ENCODE measurements at places on chromosomes 5 and 9.
A peak's percentile ranks its signal among the peaks of the same experiment; 100 is the strongest.

GRCh38 chr9:101995231-101995630 lies 256.8 kb upstream of the GRIN3A start:
- H3K27ac ChIP-seq = no peak overlapping the region
- DNase-seq = no peak
- H3K36me3 ChIP-seq = no peaks in the 10 kb centered on the region
- H3K27me3 ChIP-seq = no peaks in the 10 kb centered on the region

DNA sequence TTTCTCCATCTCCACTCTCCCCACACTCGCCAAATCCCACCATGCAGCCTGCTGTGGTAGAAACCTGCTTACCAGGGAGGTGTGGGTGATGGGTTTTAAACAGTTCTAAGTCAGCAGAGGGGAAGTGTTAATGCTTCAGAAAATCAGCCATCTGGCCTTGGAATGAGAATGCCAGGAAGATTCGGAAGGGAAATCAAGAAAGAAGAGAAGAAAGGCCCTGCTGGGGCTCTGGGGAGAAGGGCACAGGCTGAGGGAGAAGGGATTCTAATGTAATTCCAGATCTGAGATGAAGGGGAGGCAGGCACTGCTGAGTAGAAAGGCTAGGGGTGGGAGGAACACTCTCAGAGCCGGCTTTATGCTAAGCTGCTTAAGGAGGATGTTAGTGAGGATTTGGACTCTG lies 434.7 kb upstream of the DMAC1 start:
- H3K27ac ChIP-seq = no peak overlapping the region
- H3K36me3 ChIP-seq = no peaks in the 10 kb centered on the region
- H3K4me1 ChIP-seq = no peaks in the 10 kb centered on the region

- H3K4me1 ChIP-seq = peaks cover 20% of the 10 kb centered on the region
- peak within 1 kb of the TSS; percentile 85 for H3K27ac ChIP-seq
- H3K4me3 ChIP-seq = peak within 1 kb of the TSS; percentile 82
- peaks cover 26% of the 10 kb centered on the region for H3K36me3 ChIP-seq
- no peaks in the 10 kb centered on the region for H3K27me3 ChIP-seq
Measured at GRCh38 chr5:53480416-53481158, at the start of gene FST. Gene FST, plus strand, starts transcription at chr5:53480629. Its CDS starts 163 bp downstream, at chr5:53480792.

GRCh38 chr9:130866474-130866965 lies 30.1 kb downstream of the QRFP start:
- no peak overlapping the region for H3K4me3 ChIP-seq
- peak overlapping the region; percentile 45 for H3K27ac ChIP-seq
- peak; percentile 78 for DNase-seq
- peaks cover 88% of the 10 kb centered on the region for H3K36me3 ChIP-seq

DNA sequence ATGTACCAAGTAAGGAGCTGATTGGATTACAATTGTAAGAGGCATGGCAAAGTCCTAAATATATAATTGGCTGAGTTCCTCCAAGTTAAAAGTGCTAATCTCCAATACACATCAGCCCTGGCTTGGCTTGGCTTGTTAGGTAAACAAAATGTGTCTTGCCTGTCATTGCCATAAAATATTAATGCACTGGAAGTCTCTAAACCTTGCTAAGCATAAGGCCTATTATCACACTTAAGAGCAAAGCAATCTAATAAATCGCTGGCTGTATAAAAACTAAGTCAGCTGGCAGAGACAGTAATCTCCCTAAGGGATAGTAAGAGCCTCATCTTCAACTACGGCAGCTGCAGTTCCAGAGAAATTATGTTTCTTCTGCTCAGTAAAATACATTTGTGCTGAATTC lies 418.6 kb upstream of the GRAMD2B start:
- H3K27ac ChIP-seq = no peak overlapping the region
- no peaks in the 10 kb centered on the region for H3K27me3 ChIP-seq
- DNase-seq = no peak
- H3K36me3 ChIP-seq = no peaks in the 10 kb centered on the region
- H3K4me3 ChIP-seq = no peak overlapping the region

GRCh38 chr5:97606531-97606930 lies 423.5 kb upstream of the RIOK2 start:
- no peak for DNase-seq
- no peaks in the 10 kb centered on the region for H3K36me3 ChIP-seq
- no peak overlapping the region for H3K27ac ChIP-seq

DNA sequence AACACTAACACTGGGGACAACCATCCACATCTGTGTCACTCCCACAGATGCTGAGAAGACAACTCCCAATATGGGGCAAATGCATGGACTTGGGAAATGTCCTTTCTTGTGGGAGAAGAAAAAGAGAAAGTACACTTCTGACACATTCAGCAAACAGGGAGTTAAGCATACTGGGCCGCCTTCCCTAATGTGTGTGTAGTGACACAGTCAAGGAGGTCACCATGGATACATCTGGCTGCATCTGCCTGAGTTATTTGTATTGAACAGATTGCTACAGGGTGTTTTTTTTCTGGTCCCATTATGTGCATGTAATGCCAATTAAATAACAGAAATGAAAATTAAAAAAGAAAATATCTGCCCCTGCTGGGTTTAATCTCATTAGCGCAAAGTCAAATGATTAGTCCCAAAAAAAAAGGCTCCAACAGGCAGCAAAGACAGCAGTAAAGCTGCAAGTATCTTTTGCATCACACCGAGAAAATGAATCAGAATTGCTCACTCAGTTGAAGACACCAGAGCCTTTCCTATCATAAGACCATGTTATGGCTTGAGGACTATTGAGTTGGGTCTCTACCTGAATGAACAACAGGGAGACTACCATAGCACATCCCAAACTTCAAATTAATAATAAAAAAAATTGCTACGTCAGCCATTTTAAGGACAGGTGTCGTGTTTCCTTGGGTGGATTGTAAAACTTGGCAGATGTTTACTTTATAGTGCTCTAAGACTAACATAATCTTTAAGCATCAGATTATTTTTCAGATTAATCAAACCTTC lies 395.9 kb downstream of the DTWD2 start:
- DNase-seq = no peak
- H3K4me1 ChIP-seq = no peaks in the 10 kb centered on the region
- no peak overlapping the region for H3K27ac ChIP-seq
- H3K27me3 ChIP-seq = no peaks in the 10 kb centered on the region
- no peak overlapping the region for H3K4me3 ChIP-seq
